Cortex of kidney (tissue), 1 donor: ENCODE measurements at places on chromosomes 12 and 14.

DNA sequence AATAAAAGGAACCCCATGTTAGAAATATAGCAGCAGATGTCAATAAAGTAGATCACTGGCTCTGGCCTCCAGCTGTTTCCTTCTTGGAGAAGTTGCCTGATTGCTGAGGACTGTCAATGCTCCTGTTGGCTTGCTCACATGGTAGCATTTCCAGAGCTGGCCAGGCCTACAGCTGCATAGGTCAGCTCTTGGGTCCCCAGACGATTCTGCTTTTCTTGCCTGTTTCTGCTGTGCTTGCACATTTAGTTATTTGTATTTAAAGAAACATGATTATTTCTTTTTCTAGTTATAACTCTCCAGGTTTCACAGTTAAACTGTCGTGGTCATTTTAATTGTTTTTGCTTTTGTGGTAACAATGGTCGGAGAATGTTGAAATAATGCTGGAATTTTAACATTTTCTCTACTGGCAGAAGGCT, 7.2 kb downstream of the NAV3 start:
- no peak for DNase-seq

- no peak for DNase-seq
These were observed 38.1 kb upstream of the LMNTD1 start for GRCh38 chr12:25591144-25591543.

GRCh38 chr14:88247228-88247627, 75.8 kb downstream of the KCNK10 start:
- DNase-seq: no peak

- no peak for DNase-seq
These were observed 50.9 kb downstream of the BTG1 start for GRCh38 chr12:92094751-92095161.

DNA sequence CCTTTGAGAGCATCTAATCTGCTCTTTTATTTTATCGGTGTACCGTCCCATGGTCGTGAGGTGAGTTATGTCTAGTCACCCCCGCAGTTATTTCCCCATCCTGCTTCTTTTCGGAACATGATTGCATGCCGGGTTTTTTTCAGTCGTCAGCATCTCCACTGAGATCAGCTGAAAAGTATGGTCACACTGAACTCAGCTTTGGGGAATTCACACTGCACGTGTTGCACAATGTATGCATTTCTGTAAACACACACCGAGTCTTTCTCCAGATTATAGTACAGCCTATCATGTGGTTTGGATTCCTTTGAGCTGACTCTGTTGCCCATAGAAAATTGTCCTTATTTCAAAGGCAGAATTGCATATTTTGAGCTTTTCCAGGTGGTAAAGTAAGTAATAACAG, 24.6 kb downstream of the PLXNC1 start:
- no peak for DNase-seq

DNA sequence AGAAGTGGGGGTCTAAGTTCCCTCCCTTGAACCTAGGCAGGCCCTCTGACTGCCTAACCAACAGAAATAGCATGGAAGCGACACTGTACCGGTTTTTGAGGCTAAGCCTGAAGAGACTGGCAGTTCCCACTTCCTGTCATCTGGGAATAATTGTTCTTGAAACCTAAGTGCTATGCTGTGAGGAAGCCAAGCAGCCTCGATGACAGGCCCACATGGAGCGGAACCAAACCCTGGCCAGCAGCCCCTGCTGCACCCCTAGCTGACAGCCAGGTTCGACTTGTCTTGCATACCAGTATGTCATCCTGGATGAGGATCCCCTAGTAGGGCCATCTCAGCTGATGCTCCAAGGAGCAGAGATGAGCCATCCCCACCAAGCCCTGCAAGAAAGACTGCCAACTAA, 6.4 kb upstream of the GPR68 start:
- DNase-seq: no peak

DNA sequence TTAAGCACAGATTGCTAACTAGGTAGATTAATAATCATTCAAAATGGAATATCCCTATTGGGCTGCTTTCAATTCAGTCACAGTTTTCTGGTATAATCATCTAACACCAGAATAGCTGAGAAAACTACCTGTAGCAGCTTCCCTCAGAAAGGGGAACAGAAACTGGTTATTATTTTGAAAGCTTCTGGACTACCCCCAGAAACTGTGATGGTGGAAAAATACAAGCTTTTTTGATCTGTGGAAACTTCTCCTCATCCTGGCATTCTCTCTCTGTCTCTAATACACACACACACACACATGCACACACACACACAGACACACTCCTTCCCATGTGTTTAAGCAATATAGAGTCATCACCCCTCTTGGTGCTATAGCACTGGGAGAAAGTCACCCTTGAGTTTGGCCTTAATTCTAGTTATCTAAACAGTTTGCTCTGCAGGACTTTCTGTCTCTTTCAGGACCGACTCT, 251.5 kb upstream of the LMO3 start:
- no peak for DNase-seq

DNA sequence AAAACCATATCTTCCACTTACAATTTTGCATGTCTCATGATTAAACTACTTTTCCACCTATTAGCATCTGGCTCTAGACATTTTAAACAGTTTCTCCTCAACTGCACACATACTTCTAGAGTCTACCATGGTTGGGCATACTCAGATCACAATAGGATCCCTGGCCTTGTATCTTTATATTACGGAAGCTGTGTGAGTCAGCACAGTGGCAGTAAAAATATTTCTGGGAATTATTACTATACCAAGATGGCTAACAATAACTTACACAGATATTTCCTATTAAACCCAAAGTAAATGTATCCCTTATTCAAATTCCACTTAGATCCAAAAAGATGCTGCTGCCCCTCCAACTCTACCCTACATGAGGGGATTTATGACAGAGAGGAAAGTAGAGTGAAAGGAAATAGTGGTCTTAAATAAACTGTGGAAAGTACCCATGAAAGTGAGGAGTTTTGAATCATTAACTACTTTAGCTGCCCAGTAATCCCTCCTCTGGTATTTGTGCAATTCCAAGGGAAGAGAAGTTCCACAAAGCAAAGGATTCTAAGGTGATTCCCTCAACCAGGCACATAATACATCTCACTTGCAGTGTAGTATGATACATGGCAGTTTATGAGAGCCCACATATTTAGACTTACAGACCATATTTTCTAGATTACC, 14.0 kb upstream of the CPSF6 start:
- DNase-seq: no peak
